ENCODE measurements at places on chromosomes 11 and 22. TPM values are rescaled to one million over a fixed set of nuclear protein-coding genes. Genes with fewer than 3 reads are reported as not detected.

DNA sequence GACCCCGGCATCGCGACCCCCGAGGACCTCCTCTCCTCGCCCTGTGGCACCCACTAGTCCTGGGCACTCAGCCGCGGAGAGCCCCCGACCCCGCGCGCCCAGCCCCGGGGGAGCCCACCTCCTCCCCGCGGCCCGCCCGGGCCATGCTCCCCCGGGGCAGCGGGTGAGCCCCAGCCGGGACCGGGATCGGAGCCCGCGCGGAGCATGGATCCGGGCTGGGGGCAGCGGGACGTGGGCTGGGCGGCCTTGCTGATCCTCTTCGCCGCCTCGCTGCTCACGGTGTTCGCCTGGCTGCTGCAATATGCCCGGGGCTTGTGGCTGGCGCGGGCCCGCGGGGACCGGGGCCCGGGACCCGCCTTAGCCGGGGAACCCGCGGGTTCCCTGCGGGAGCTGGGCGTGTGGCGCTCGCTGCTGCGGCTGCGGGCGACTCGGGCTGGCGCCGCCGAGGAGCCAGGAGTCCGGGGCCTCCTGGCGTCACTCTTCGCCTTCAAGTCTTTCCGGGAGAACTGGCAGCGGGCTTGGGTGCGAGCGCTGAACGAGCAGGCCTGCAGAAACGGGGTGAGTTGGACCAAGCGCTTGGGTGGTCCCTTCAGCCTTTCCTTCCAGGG, 498 bp downstream of the C2CD2L start:
- peak overlapping the region; percentile 78 for H3K4me3 ChIP-seq
- H3K27ac ChIP-seq: peak overlapping the region; percentile 4
- no peaks in the 10 kb centered on the region for H3K27me3 ChIP-seq

GRCh38 chr11:61969838-61970662, 2.6 kb upstream of the FTH1 start:
- H3K36me3 ChIP-seq: no peaks in the 10 kb centered on the region
- no peak for DNase-seq
- H3K27me3 ChIP-seq: no peaks in the 10 kb centered on the region
- peak overlapping the region; percentile 93 for H3K27ac ChIP-seq
- H3K4me1 ChIP-seq: peaks cover 55% of the 10 kb centered on the region

The TRIM49 gene
- polyA plus RNA-seq: not detected

GRCh38 chr22:26579331-26579886, 10.5 kb downstream of the TPST2 start:
- no peak overlapping the region for H3K27ac ChIP-seq
- no peaks in the 10 kb centered on the region for H3K4me1 ChIP-seq
- H3K4me3 ChIP-seq: no peak overlapping the region
- H3K27me3 ChIP-seq: no peaks in the 10 kb centered on the region
- no peaks in the 10 kb centered on the region for H3K36me3 ChIP-seq

- H3K36me3 ChIP-seq: no peaks in the 10 kb centered on the region
- H3K27ac ChIP-seq: no peak overlapping the region
- H3K4me3 ChIP-seq: no peak overlapping the region
- H3K27me3 ChIP-seq: no peaks in the 10 kb centered on the region
- no peak for DNase-seq
- H3K4me1 ChIP-seq: no peaks in the 10 kb centered on the region
These were observed 107.5 kb downstream of the TENM4 start for GRCh38 chr11:79333355-79333754.

- H3K27ac ChIP-seq: no peak overlapping the region
- no peak for DNase-seq
- H3K27me3 ChIP-seq: no peaks in the 10 kb centered on the region
- H3K36me3 ChIP-seq: no peaks in the 10 kb centered on the region
- H3K4me1 ChIP-seq: no peaks in the 10 kb centered on the region
- H3K4me3 ChIP-seq: no peak overlapping the region
These were observed 32.9 kb downstream of the BMAL1 start for GRCh38 chr11:13310443-13310842.

- no peaks in the 10 kb centered on the region for H3K36me3 ChIP-seq
- H3K27ac ChIP-seq: no peak overlapping the region
- no peaks in the 10 kb centered on the region for H3K27me3 ChIP-seq
- DNase-seq: no peak
These were observed 1411.9 kb upstream of the RAG2 start for GRCh38 chr11:38009932-38010331.

The ACTN3 gene
- 0.05 TPM for polyA plus RNA-seq

DNA sequence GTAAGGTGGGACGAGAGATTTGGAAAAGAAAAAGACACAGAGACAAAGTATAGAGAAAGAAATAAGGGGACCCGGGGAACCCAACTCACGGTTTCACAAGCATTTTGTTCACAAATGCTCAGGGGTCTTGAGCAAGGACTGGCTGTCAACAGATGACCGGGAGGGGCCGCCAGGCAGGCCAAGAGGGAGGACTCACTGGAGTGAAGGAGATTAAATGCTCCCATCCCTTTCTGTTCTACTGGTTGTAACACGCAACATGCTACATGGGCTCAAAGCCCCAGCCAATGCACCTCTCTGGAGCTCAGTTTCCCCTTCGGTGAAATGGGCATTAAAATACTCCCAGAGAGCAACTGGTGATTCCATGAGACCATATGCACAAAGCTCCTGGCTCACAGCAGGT, 13.4 kb downstream of the SHANK2 start:
- no peaks in the 10 kb centered on the region for H3K4me1 ChIP-seq
- no peak overlapping the region for H3K27ac ChIP-seq
- H3K4me3 ChIP-seq: no peak overlapping the region
- no peaks in the 10 kb centered on the region for H3K27me3 ChIP-seq
- no peak for DNase-seq

The DDTL gene
- polyA plus RNA-seq: 1.4 TPM

The CBX7 gene
- 28.7 TPM for polyA plus RNA-seq

The TBX1 gene
- 1.3 TPM for polyA plus RNA-seq

GRCh38 chr22:40037320-40037719, 42.6 kb downstream of the FAM83F start:
- H3K4me3 ChIP-seq: no peak overlapping the region
- no peak overlapping the region for H3K27ac ChIP-seq
- H3K27me3 ChIP-seq: no peaks in the 10 kb centered on the region
- H3K4me1 ChIP-seq: peaks cover 6% of the 10 kb centered on the region
- no peak for DNase-seq

- no peak overlapping the region for H3K27ac ChIP-seq
- H3K36me3 ChIP-seq: peaks cover 13% of the 10 kb centered on the region
- no peaks in the 10 kb centered on the region for H3K27me3 ChIP-seq
- DNase-seq: no peak
- no peak overlapping the region for H3K4me3 ChIP-seq
These were observed 5.1 kb downstream of the EFEMP2 start for GRCh38 chr11:65867284-65868071.

The POU2AF1 gene
- polyA plus RNA-seq: 0.19 TPM

DNA sequence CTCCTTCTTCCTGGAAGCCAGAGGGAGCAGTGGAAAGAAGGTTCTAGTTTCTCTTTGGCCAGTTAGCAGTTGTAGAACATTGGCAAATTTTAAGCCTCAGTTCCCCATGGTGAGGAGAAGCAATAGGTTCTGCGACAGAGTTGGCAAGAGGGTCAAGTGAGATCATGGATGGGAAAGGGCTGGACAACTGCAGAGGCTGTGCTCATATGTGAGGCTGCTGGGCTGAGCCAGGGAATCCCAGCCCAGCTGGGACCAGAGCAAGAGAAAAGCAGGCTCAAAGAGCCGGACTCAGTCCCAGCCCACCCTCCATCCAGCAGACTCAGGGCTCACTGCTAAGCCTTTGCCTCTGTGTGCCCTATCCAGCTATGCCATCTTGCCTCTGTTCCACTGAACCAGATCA, 66.8 kb upstream of the MYOD1 start:
- H3K27ac ChIP-seq: no peak overlapping the region
- no peaks in the 10 kb centered on the region for H3K4me1 ChIP-seq
- no peaks in the 10 kb centered on the region for H3K27me3 ChIP-seq

DNA sequence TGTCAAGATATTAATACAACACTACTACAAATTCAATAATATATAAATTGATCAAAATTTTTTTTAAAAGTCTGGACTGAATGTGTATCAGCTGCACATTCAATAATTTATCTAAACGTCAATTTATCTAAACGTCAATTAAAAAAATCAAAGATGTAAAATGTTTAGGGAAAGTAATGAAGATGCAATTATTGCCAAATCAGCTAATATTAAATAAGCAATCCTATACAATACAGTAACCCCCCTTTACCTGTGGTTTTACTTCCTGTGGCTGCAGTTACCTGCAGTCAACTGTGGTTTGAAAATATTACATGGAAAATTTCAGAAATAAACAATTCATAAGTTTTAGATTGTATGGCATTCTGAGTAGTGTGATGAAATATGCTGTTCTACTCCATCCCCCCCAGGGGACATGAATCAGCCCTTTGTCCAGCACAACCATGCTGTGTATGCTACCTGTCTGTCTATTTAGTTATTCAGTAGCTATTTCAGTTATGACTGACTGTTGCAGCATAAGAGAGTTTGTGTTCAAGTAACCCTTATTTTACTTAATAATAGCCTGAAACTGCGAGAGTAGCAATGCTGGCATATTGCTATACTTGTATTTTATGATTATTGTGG, 72.2 kb downstream of the CWF19L2 start:
- H3K36me3 ChIP-seq: no peaks in the 10 kb centered on the region
- no peak overlapping the region for H3K4me3 ChIP-seq
- DNase-seq: no peak
- no peak overlapping the region for H3K27ac ChIP-seq
- H3K4me1 ChIP-seq: no peaks in the 10 kb centered on the region
- no peaks in the 10 kb centered on the region for H3K27me3 ChIP-seq

DNA sequence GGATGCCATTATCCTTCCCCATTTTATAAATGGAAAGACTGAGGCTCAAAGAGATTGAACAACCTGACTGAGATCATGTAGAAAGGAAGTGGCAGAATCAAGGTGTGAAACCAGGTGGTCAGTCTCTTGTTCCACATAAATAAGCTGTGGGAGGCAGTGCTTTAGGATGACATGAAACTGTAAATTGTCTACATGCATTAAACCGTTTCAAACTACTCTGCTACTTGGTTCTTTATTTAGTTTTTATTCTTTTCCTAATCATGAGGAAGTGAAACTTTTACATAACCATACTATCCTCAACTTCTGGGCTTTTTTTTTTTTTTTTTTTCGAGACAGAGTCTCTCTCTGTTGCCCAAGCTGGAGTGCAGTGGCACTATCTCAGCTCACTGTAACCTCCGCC, 34.9 kb downstream of the CADM1 start:
- no peak overlapping the region for H3K27ac ChIP-seq
- DNase-seq: no peak
- no peaks in the 10 kb centered on the region for H3K27me3 ChIP-seq
- H3K4me3 ChIP-seq: no peak overlapping the region

The TRIM22 gene
- polyA plus RNA-seq: 9.5 TPM

DNA sequence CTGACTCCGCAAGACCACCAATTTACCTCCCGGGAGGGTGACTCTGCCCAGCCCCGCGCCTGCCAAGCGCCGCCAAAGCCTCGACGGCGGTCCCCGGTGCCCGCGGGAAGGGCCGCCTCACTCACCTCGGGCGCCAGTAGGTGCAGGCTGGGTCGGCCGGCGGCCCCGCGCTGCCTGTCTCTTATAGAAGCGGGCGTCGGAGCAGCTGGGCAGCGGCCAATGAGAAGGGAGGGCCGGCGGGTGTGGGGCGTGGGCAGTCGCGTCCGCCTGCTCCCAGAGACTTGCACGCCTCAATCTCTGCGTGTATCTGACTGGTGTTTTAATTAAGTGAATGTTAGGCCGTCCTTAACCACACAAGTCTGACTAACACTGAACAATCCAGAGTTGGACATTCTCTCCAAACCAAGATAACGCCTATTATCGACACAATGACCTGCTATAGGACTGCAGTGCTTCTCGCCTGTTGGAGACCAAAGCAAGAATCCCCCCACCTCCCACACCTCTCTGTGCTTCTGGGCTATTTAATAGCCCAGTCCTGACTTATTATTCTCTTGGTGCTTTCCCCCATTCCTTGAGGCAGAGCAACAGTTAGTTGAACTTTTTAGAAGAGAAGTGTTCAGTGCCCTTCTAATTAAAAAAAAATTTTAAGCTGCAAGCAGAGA, at the start of gene TPH1:
Gene TPH1, minus strand, starts transcription at position 154 of the 662 bp plus-strand sequence. CDS start 5,507 bp downstream, outside the sequence.
- DNase-seq: peak; percentile 40
- no peaks in the 10 kb centered on the region for H3K36me3 ChIP-seq
- H3K4me1 ChIP-seq: no peaks in the 10 kb centered on the region
- peaks cover 3% of the 10 kb centered on the region for H3K27me3 ChIP-seq

GRCh38 chr11:80414181-80415165, 973.6 kb upstream of the TENM4 start:
- H3K4me1 ChIP-seq: no peaks in the 10 kb centered on the region
- no peaks in the 10 kb centered on the region for H3K36me3 ChIP-seq
- H3K27me3 ChIP-seq: no peaks in the 10 kb centered on the region
- H3K27ac ChIP-seq: no peak overlapping the region
- no peak for DNase-seq
- no peak overlapping the region for H3K4me3 ChIP-seq

GRCh38 chr22:47107431-47107830, 345.0 kb downstream of the TBC1D22A start:
- no peaks in the 10 kb centered on the region for H3K4me1 ChIP-seq
- H3K36me3 ChIP-seq: no peaks in the 10 kb centered on the region
- H3K27me3 ChIP-seq: no peaks in the 10 kb centered on the region
- H3K27ac ChIP-seq: no peak overlapping the region

DNA sequence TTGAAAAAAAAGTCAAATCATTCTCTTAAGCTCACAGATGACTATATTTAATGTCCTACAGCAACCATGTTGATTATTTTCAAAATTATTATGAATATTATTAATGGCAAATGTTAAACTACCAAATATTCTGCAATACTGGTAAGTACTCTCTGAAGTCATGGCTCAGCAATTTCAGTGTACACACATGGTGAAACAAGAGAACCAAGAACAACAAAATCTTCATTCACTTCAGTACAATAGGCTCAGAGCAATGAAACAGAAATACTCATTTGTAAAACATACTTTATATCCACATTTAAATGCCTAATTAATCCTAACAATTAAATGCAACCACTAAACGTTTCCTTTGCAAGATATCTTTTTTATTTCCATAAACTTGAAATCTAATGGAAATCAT, 347.2 kb downstream of the TTC28 start:
- H3K27me3 ChIP-seq: no peaks in the 10 kb centered on the region
- no peak for DNase-seq
- no peak overlapping the region for H3K27ac ChIP-seq

DNA sequence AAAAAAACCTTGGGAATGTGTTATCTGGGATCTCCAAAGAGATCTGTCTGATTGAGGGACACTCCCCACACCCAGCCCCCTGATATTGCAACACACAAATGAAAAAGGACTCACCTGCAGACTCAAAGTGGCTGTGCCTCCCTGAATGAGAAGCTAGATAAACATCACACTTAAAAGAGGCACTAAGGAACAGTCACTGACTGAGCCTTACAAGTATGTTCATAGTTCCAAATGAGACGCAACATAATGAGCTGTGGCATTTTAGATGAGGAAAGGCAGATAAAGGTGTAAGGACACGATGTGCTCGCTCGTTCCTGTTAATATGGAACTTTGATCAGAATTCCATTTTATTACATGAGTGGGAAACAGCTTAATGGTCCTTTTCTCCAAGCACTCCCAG, 21.0 kb upstream of the CFAP300 start:
- H3K36me3 ChIP-seq: no peaks in the 10 kb centered on the region
- no peak overlapping the region for H3K27ac ChIP-seq
- no peak overlapping the region for H3K4me3 ChIP-seq

Data from pancreas (tissue), 10 donors.